ENCODE measurements at places on chromosomes 1 and 21. TPM values are rescaled to one million over a fixed set of nuclear protein-coding genes. Genes with fewer than 3 reads are reported as not detected.

DNA sequence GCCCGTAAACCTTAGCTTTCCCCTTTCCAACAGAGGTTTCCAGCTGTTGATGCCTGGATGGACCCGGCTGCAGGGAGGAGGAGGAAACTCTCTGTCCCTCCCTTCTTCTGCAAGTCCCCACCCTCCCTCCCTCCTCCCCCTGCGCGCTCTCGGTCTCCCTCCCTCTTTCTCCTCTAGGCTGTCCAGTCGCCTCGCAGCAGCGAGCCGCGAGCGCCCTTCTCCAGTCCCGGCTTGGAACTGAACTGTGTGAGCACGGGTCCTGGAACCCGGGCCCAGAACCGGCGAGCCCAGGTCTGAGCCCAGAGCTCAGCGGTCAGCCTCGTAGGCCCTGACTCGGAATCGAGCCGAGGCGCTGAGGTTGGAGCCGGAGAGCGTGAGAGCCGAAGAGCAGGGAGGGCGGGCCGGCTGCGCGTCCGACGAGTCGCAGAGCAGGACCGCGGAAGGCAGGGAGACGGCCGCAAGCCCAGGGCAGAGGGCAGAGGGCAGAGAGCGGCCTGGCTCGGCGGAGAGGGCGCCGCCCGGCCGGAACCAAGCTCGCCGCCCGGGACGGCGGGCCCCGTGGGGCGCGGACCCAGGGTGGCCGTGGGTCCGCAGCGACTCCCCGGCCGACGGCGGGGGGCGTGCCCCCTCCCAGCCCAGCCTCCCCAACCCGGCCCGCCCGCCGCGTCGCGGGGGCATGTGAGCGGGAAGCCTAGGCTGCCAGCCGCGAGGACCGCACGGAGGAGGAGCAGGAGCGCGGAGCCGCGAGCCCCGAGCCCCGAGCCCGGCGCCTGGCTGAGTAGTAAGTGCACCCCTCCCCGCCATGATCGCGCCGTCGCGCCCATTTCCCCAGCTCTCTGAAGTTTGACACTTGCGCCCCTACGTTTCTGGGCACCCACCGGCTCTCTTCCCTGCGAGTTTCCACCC lies at the start of gene SOX13:
Gene SOX13 (plus strand): TSS at position 185 of the 906 bp plus-strand sequence. CDS start 39,801 bp downstream, outside the sequence.
- peaks cover 19% of the 10 kb centered on the region for H3K36me3 ChIP-seq
- peak within 1 kb of the TSS; percentile 98 for H3K4me3 ChIP-seq
- peaks cover 18% of the 10 kb centered on the region for H3K4me1 ChIP-seq
- no peak within 1 kb of the TSS for H3K27ac ChIP-seq

Gene INAVA
- 37.2 TPM for total RNA-seq

DNA sequence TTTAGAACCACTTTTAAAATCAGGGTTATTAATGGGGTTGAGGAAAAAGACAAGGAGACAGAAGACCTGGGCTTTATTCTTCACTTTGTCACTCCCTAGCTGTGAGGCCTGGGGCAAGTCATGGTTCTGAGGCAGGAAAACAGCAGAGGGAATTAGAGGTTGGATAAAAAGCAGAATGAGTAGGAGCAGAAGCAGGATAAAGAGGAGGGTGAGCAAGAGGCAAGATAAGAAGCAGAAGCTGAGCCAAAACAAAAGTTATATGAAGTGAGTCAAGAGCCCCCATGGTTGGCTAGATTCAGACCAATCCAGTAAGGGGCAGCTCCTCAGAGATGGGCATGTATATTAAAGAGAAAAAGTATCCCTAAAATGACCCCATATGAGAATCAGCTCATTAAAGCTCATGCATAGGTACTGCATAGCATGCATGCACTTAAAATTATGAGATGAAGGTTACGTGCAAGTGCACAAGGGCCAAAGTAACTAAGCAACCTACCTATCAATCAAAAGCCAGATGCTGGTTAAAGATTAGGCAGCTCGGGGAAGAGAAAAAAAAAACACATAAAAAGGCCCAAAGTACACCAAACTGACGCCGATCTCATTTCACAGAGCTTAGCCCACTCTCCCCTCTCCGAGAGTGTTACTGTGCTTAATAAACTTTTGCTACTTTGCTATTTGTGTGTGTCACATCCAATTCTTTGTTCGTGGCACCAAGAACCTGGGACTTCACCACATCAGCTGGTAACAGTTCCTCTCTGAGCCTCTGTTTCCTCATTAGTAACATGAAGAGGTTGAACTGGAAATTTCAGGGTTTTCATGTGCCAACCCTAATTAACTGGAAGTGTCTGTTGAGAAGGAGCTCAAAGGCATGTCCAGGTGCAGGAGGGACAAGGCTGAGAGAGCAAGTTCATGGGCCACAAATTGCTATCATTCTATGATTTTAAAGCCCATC lies 2.2 kb downstream of the AVPR1B start:
- H3K27me3 ChIP-seq: peaks cover 3% of the 10 kb centered on the region
- H3K27ac ChIP-seq: no peak overlapping the region
- no peak for DNase-seq
- H3K4me1 ChIP-seq: no peaks in the 10 kb centered on the region
- H3K36me3 ChIP-seq: no peaks in the 10 kb centered on the region
- H3K4me3 ChIP-seq: no peak overlapping the region

- H3K4me1 ChIP-seq: no peaks in the 10 kb centered on the region
- no peaks in the 10 kb centered on the region for H3K27me3 ChIP-seq
- no peaks in the 10 kb centered on the region for H3K36me3 ChIP-seq
- no peak overlapping the region for H3K4me3 ChIP-seq
- no peak for DNase-seq
Measured at GRCh38 chr1:116725798-116726197, 28.4 kb upstream of the CD2 start.

- H3K4me1 ChIP-seq: no peaks in the 10 kb centered on the region
- H3K4me3 ChIP-seq: no peak overlapping the region
- H3K27ac ChIP-seq: no peak overlapping the region
- no peak for DNase-seq
Measured at GRCh38 chr1:55869065-55869464, 653.9 kb upstream of the USP24 start.

DNA sequence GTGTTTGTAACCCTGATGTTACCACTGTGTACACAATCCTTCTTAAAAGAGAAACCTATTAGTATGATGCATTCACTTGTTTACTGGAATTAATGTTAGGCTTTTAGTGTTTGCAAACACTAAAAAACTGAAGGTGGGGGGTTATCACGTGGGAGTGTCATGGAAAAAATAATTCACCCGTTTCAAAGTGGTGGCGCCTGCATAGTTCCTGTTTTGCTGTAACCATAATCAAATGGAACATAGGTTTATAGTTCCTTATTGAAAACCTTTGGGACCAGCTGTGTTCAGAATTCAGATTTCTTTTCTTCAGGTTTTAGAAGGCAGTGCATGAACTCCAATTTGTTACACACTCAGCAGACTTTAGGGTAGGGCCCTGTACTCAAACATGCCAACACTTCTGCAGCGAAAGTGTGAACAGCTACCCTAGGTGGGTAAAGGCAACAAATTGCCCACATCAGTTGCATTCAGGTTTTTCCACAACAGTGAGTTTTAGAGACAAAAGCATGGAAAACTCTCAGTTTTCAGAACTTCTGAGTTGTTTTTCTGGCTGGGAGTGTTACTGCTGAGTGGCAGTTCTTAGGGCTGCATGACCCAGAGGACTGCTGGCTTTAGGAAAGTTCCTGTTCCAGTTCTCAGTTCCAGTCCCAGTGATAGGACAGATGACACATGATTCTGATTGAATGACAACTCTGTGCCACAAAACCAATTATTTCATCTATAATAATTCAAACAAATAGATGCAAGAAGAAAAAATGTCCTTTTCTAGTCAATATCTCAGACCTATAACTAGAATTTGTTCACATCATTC lies 29.1 kb upstream of the IVNS1ABP start:
- DNase-seq: no peak
- no peaks in the 10 kb centered on the region for H3K36me3 ChIP-seq
- H3K4me3 ChIP-seq: no peak overlapping the region
- H3K27ac ChIP-seq: no peak overlapping the region
- H3K4me1 ChIP-seq: no peaks in the 10 kb centered on the region
- H3K27me3 ChIP-seq: no peaks in the 10 kb centered on the region

DNA sequence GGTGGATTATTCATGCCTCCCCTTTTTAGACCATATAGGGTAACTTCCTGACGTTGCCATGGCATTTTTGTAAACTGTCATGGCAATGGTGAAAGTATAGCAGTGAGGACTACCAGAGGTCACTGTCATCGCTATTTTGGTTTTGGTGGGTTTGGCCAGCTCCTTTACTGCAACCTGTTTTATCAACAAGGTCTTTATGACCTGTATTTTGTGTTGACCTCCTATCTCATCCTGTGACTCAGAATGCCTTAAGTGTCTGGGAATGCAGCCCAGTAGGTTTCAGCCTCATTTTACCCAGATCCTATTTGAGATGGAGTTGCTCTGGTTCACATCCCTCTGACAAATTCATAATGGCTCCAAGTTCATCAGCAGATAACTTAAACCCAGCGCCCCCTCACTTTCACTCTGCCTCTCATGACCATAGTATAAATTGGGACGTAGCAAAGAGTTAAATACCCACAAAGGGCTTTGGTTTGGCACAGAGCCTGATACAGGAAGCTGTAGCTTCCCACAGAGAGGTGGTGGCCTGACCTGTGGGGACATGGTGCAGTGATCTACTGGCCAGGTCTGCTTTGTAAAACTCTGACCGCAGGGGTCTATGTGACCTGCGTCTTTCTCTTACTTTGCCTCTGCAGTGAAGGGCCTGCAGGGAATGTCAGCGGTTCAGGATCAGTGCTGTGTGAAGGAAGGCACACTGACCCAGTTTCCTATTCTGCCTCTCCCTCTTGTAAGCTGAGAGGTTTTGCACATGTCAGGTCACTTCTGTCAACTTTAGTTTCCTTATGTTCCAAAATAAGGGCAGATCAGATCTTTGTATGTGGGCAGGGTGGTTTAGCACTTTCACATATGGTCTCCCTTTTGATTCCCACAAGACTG lies 78.1 kb upstream of the ZNF644 start:
- H3K4me3 ChIP-seq: no peak overlapping the region
- H3K27ac ChIP-seq: no peak overlapping the region
- peaks cover 6% of the 10 kb centered on the region for H3K4me1 ChIP-seq
- no peaks in the 10 kb centered on the region for H3K36me3 ChIP-seq
- H3K27me3 ChIP-seq: no peaks in the 10 kb centered on the region
- no peak for DNase-seq

DNA sequence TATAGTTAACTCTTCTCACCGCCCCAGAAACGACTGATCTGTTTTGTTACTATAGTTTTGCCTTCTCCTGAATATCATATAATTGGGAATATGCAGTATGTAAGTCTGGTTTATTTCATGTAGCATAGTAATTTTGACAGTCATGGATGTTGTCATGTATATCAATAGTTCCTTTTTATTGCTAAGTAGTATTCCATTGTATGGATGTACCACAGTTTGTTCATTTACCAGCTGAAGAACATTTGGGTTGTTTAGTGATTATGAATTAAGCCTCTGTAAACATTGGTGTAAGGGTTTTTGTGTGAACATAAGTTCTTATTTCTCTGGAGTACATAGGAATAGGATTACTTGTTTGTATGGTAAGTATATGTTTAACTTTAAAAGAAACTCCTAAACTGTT lies 55.5 kb downstream of the ACTL8 start:
- H3K4me1 ChIP-seq: no peaks in the 10 kb centered on the region
- no peak overlapping the region for H3K4me3 ChIP-seq
- H3K27me3 ChIP-seq: no peaks in the 10 kb centered on the region

DNA sequence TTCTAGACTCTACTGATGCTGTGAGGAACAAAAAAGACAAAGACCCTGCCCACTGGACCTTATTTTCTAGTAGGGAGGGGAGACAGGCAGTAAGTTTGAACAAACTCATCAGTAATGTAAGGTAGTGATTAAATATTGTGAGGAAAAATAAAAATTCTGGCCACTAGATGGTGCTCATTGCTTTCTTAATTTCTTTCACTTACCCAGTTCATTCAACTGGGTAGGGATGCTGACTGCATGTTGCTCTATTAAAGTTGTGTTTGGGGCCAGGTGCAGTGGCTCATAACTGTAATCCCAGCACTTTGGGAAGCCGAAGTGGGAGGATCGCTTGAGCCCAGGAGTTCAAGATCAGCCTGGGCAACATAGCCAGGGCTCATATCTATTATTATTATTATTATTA lies 6.3 kb upstream of the KYAT3 start:
- H3K4me1 ChIP-seq: peaks cover 3% of the 10 kb centered on the region
- no peak overlapping the region for H3K4me3 ChIP-seq
- H3K27ac ChIP-seq: no peak overlapping the region

DNA sequence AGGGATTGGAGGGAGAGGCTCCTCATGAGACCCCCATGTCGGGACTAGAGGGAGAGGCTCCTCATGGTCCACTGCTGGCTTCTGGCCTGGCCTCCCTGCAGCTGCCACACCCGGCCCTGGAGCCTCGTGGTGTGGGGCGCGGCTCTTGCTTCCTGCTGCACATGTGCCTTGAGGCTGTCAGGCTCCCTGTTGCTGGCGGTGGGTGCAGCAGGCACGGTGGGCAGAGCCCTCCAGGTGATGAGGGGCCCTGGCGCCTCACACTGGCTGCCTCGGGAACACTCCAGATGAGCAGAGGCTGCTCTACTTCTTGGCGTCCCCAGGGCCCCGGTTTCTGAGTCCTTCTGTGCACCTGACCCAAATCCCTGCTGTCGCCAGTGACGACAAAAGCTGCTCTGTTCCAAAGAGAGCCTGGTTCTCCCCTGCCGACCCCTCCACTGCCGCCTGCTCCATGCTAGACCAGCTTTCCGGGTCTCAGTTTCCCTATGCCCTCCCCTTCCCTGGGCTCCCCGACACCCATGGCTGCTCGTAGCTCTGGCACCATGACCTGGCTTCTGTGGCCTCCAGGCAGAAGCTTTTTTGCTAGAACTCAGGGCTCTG lies 9.7 kb upstream of the ATAD3B start:
- no peak overlapping the region for H3K27ac ChIP-seq
- peak; percentile 32 for DNase-seq
- H3K27me3 ChIP-seq: no peaks in the 10 kb centered on the region
- no peak overlapping the region for H3K4me3 ChIP-seq
- H3K4me1 ChIP-seq: no peaks in the 10 kb centered on the region

- H3K36me3 ChIP-seq: peaks cover 7% of the 10 kb centered on the region
- no peak for DNase-seq
- peaks cover 2% of the 10 kb centered on the region for H3K4me1 ChIP-seq
- no peak overlapping the region for H3K27ac ChIP-seq
Measured at GRCh38 chr1:29123053-29123886, 433 bp downstream of the TMEM200B start.

- H3K27me3 ChIP-seq: no peaks in the 10 kb centered on the region
- DNase-seq: peak; percentile 28
- H3K4me3 ChIP-seq: no peak overlapping the region
- H3K36me3 ChIP-seq: no peaks in the 10 kb centered on the region
Measured at GRCh38 chr1:60114745-60115318, 41.3 kb upstream of the C1orf87 start.

Gene TRAF3IP3
- total RNA-seq: not detected

GRCh38 chr1:248737457-248737856 lies 18.1 kb downstream of the LYPD8 start:
- no peaks in the 10 kb centered on the region for H3K4me1 ChIP-seq
- H3K36me3 ChIP-seq: peaks cover 5% of the 10 kb centered on the region
- H3K27ac ChIP-seq: no peak overlapping the region
- H3K4me3 ChIP-seq: no peak overlapping the region

Gene ZNF593OS
- not detected for total RNA-seq

DNA sequence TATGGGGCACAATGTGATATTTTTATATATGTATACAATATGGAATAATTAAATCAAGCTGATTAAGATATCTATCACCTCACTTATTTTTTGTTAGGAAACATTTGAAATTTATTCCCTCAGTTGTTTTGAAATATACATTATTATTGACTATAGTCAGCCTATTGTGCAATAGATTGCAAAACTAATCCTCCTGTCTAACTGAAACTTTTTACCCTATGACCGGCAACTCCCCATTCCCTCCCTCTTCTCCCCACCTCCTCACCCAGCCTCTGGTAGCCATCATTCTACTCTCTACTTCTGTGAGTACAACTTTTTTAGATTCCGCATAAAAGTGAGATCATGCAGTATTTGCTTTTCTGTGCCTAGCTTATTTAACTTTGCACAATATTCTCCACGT lies 117.7 kb upstream of the SGIP1 start:
- no peaks in the 10 kb centered on the region for H3K4me1 ChIP-seq
- H3K36me3 ChIP-seq: peaks cover 30% of the 10 kb centered on the region
- H3K4me3 ChIP-seq: no peak overlapping the region

Data from H9 (cell line).